ENCODE measurements at places on chromosomes 6 and 20. TPM values are rescaled to one million over a fixed set of nuclear protein-coding genes. Genes with fewer than 3 reads are reported as not detected.

The KCNK16 gene
- not detected for polyA plus RNA-seq

The FHL5 gene
- polyA plus RNA-seq, result 94.5 TPM

The FKBP1C gene
- not detected for polyA plus RNA-seq

The WFDC2 gene
- polyA plus RNA-seq, result 37.6 TPM

The B3GALT4 gene
- polyA plus RNA-seq, result 55.4 TPM

- no peaks in the 10 kb centered on the region for H3K27me3 ChIP-seq
- no peaks in the 10 kb centered on the region for H3K36me3 ChIP-seq
- no peak overlapping the region for H3K4me3 ChIP-seq
- no peak overlapping the region for H3K27ac ChIP-seq
- no peaks in the 10 kb centered on the region for H3K4me1 ChIP-seq
- no peak for DNase-seq
These were observed 24.9 kb downstream of the CRISP1 start for GRCh38 chr6:49841424-49841823.

DNA sequence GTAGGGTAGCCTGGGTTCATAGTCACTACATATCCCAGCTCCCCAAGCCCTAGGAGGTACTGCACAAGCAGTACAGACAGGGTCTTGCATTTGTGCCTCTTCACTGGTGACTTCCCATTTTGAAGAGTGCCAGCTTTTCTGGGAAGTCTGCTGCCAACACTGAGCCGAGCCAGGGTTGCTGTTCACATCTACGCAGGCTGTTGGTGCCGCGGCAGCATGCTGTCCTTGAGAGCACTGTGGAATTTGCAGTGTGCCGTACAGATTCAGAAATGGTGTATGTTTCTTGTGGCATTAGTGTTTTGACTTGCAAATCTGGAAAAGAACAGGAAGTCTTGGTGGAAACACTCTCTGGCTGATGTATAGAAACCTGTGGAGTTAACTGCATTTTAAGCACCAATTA lies 67.5 kb downstream of the JARID2 start:
- no peak overlapping the region for H3K27ac ChIP-seq
- no peak overlapping the region for H3K4me3 ChIP-seq
- H3K27me3 ChIP-seq, result no peaks in the 10 kb centered on the region
- peak; percentile 77 for DNase-seq
- peaks cover 23% of the 10 kb centered on the region for H3K4me1 ChIP-seq
- no peaks in the 10 kb centered on the region for H3K36me3 ChIP-seq

DNA sequence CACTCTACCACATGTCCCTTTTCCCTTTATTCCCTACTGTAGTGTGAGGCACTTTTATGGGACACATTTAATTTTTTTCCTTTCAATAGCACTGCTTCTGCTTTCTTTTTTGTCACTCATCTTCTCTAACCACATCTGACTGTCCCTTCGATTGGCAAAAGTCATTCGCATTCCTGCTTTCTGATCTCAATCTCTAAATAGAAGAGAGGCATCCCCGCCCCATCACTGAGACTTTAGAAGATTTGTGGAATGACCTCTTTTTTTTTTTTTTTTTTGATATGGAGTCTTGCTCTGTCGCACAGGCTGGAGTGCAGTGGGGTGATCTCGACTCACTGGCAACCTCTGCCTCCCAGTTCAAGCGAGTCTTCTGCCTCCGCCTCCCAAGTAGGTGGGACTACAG lies 9.1 kb downstream of the ZNF292 start:
- no peaks in the 10 kb centered on the region for H3K27me3 ChIP-seq
- H3K4me3 ChIP-seq, result no peak overlapping the region
- no peak overlapping the region for H3K27ac ChIP-seq
- no peaks in the 10 kb centered on the region for H3K36me3 ChIP-seq

GRCh38 chr20:1313236-1313964 lies 15.5 kb downstream of the SDCBP2 start:
- H3K27ac ChIP-seq, result no peak overlapping the region
- peak overlapping the region; percentile 22 for H3K4me3 ChIP-seq
- H3K27me3 ChIP-seq, result no peaks in the 10 kb centered on the region

DNA sequence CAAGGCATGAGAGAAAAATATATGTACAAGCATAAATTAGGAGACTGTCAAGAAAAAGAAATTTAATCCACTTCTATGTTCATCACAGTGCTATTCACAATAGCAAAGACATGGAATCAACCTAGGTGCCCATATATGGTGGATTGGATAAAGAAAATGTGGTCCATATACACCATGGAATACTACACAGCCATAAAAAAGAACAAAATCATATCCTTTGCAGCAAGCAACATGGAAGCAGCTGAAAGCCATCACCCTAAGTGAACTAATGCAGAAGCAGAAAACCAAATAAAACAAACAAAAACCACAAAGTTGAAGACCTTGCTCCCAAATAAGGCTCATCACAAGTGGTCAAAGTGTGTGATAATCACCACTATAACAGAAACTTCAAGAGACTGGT lies 36.7 kb downstream of the USP45 start:
- no peak overlapping the region for H3K27ac ChIP-seq
- no peak for DNase-seq
- no peaks in the 10 kb centered on the region for H3K27me3 ChIP-seq
- no peaks in the 10 kb centered on the region for H3K4me1 ChIP-seq
- no peak overlapping the region for H3K4me3 ChIP-seq

- peak overlapping the region; percentile 71 for H3K27ac ChIP-seq
- peaks cover 51% of the 10 kb centered on the region for H3K4me1 ChIP-seq
- H3K27me3 ChIP-seq, result no peaks in the 10 kb centered on the region
- no peak for DNase-seq
- no peak overlapping the region for H3K4me3 ChIP-seq
These were observed 21.4 kb upstream of the MYL9 start for GRCh38 chr20:36519944-36520343.

- H3K36me3 ChIP-seq, result no peaks in the 10 kb centered on the region
- no peak overlapping the region for H3K4me3 ChIP-seq
- H3K27ac ChIP-seq, result peak overlapping the region; percentile 74
These were observed 28.7 kb downstream of the COX4I2 start for GRCh38 chr20:31666258-31667042.

DNA sequence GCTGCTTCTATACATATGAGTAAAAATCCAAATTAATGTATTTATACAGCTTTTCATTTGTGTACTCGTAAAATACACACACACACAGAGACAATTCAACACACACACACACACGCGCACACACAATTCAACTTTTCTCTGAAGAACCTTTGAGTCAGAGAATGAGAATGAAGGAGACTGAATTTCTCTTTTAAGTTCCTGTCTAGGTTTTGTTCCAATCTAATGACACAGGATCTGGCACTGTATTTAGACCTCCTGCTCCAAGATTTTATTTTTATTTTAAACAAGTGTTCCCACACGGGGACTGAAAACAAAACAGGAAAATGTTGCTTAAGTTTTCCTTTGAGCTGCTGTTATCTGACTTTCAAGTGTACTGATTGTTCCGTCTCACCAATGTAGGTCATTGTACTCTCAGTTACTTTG lies 250.8 kb downstream of the LAMA2 start:
- no peaks in the 10 kb centered on the region for H3K36me3 ChIP-seq
- DNase-seq, result no peak
- peak overlapping the region; percentile 92 for H3K27ac ChIP-seq
- H3K27me3 ChIP-seq, result no peaks in the 10 kb centered on the region
- H3K4me1 ChIP-seq, result peaks cover 73% of the 10 kb centered on the region

Data from testis (tissue), 5 donors.